ENCODE measurements at places on chromosomes 11 and 22. TPM values are rescaled to one million over a fixed set of nuclear protein-coding genes. Genes with fewer than 3 reads are reported as not detected.

- no peaks in the 10 kb centered on the region for H3K4me1 ChIP-seq
- H3K27ac ChIP-seq = no peak overlapping the region
- H3K4me3 ChIP-seq = no peak overlapping the region
- no peaks in the 10 kb centered on the region for H3K27me3 ChIP-seq
- DNase-seq = no peak
- no peaks in the 10 kb centered on the region for H3K36me3 ChIP-seq
Measured at GRCh38 chr11:38411149-38411548, 1813.1 kb upstream of the RAG2 start.

GRCh38 chr11:62446091-62446490, 27.3 kb downstream of the SCGB1A1 start:
- no peak for DNase-seq
- no peaks in the 10 kb centered on the region for H3K36me3 ChIP-seq
- H3K27ac ChIP-seq = peak overlapping the region; percentile 90

- no peaks in the 10 kb centered on the region for H3K36me3 ChIP-seq
- no peak overlapping the region for H3K4me3 ChIP-seq
- H3K27me3 ChIP-seq = no peaks in the 10 kb centered on the region
- no peaks in the 10 kb centered on the region for H3K4me1 ChIP-seq
Measured at GRCh38 chr11:109971184-109971523, 122.0 kb upstream of the ZC3H12C start.

DNA sequence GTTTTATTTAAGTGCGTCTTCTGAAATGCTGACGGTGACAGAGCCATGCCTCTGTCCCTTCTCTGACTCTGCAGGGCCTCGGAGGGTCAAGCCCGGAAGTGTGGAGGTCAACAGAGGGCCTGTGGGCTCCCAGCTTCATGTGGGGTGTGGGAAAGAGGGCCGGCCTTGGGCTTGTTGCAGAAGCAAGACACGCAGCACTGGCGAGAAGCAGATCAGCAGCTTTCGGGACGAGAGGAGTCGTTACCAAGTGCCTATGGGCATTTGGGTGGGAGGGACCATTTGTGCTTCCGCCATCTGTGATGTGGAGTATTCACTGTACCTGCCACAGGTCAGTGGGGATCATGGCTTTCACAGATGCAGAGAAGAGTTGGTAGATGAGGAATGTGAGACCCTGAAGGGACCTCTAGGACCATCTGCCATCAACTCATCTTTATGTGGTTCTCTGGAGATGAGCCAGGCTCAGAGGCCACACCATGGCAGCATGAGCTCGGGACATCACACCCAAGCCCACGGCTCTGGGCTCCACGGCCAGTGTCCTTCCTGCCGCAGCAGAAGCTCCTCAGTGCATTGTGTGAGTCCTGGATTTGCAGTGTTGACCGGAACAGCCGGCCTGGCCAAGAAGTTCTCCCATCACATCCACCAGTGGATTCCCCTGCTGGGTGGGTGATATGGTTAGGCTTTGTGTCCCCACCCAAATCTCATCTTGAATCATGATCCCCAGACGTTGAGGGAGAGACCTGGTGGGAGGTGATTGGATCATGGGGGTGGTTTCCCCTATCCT, 590.7 kb downstream of the TBC1D22A start:
- no peak overlapping the region for H3K4me3 ChIP-seq
- peak; percentile 40 for DNase-seq
- H3K4me1 ChIP-seq = no peaks in the 10 kb centered on the region
- H3K27ac ChIP-seq = no peak overlapping the region

Gene FDXACB1
- 2.0 TPM for total RNA-seq

- H3K27ac ChIP-seq = no peak overlapping the region
- no peak for DNase-seq
- H3K27me3 ChIP-seq = no peaks in the 10 kb centered on the region
- H3K36me3 ChIP-seq = no peaks in the 10 kb centered on the region
Measured at GRCh38 chr22:46445771-46446420, 91.5 kb downstream of the CELSR1 start.

Gene IGSF22
- 0.39 TPM for total RNA-seq

Gene SLC22A8
- total RNA-seq = not detected

- H3K4me1 ChIP-seq = no peaks in the 10 kb centered on the region
- no peaks in the 10 kb centered on the region for H3K36me3 ChIP-seq
- DNase-seq = no peak
Measured at GRCh38 chr11:129417458-129417857, 41.8 kb downstream of the BARX2 start.

Gene NRXN2
- 1.4 TPM for total RNA-seq

- peaks cover 18% of the 10 kb centered on the region for H3K36me3 ChIP-seq
- no peaks in the 10 kb centered on the region for H3K27me3 ChIP-seq
- DNase-seq = no peak
- H3K27ac ChIP-seq = no peak overlapping the region
Measured at GRCh38 chr11:76005756-76006155, 190.7 kb downstream of the UVRAG start.

GRCh38 chr11:102293873-102294601, 23.2 kb upstream of the BIRC3 start:
- H3K4me1 ChIP-seq = peaks cover 5% of the 10 kb centered on the region
- H3K27ac ChIP-seq = no peak overlapping the region
- no peaks in the 10 kb centered on the region for H3K27me3 ChIP-seq
- H3K4me3 ChIP-seq = no peak overlapping the region
- no peaks in the 10 kb centered on the region for H3K36me3 ChIP-seq

DNA sequence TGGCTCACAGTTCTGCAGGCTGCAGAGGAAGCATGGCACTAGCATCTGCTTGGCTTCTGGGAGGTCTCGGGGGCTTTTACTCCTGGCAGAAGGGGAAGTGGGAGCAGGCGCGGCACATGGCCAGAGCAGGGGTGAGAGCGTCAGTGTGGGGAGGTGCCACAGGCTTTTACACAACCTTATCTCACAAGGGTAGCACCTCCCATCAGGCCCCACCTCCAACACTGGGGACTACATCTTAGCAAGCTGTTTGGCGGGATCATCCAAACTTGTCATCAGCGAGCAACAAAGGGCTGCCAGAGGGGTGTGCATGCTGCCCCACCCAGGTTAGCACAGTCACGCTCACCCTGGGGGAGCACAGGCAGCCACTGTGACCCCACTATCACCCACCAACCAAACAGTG, 18.9 kb upstream of the YPEL1 start:
- no peak overlapping the region for H3K4me3 ChIP-seq
- DNase-seq = peak; percentile 64
- H3K27me3 ChIP-seq = no peaks in the 10 kb centered on the region
- no peaks in the 10 kb centered on the region for H3K4me1 ChIP-seq
- H3K27ac ChIP-seq = no peak overlapping the region

DNA sequence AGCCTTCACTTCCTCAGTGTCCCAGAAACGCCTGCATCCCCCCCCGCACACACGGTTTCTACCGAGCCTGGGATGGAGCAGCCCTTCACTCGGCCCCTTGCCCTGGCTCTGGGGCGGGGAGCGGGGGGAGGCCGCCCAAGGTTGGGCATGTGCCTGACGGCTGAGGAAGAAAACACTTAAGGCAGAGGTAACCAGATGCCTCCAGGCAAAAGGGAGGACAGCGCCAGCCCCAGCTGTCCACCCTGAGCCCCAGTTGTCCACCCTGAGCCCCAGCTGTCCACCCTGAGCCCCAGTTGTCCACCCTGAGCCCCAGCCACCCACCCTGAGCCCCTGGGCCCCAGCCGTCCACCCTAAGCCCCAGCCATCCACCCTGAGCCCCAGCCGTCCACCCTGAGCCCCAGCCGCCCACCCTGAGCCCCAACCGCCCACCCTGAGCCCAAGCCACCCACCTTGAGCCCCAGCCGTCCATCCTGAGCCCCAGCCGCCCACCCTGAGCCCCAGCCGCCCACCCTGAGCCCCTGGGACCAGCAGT, 3.8 kb upstream of the TTLL8 start:
- peaks cover 10% of the 10 kb centered on the region for H3K27me3 ChIP-seq
- H3K36me3 ChIP-seq = no peaks in the 10 kb centered on the region
- DNase-seq = no peak
- peaks cover 15% of the 10 kb centered on the region for H3K4me1 ChIP-seq

- peak overlapping the region; percentile 86 for H3K27ac ChIP-seq
- H3K27me3 ChIP-seq = no peaks in the 10 kb centered on the region
- DNase-seq = no peak
- no peaks in the 10 kb centered on the region for H3K36me3 ChIP-seq
Measured at GRCh38 chr11:115505175-115505574, 960 bp upstream of the CADM1 start.

Gene GRK3
- 9.1 TPM for total RNA-seq

Gene CFAP300
- total RNA-seq = 5.4 TPM

Gene INSC
- total RNA-seq = not detected

Gene APOL3
- total RNA-seq = 13.8 TPM

DNA sequence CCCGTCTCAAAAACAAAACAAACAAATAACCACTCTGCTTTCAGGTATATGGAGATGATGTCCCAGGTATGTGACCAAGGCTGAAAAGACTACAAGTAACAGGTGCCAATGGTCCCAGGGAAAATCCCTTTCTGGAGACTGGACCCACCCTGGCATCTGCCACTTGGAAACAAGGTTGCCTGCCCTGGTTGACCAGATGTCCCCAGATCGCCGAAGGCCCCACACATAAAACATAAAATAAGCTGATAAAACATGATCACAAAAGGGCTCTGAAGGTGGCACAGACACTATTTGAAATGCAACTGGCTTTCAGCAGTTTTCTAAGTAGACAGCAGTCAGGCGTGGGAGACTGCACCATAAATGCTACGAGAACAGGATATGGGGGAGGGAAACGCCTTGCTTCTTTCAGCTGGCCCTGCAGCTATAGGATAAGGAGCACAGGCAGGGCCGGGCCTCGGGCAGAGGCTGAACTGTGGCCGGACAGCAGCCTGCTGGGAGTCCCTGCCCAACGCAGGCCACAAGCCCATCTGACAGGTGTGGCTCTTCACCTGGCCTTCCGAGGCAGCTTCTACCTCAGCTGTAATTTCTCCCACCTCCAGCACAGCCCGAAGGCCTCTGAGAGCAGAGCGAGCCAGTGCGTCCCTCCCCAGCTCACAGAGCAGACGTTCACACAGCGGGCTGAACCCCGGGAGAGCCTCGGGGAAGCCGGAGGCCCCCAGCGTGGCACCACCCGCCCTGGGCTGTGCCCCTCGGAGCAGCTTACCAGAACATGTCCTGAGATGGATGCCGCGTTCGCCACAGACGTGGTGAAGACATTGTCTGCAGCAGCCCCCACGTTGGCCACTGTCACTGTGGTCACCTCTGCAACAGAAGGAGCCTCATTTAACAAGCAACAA, 4.0 kb downstream of the DEAF1 start:
- no peaks in the 10 kb centered on the region for H3K4me1 ChIP-seq
- H3K4me3 ChIP-seq = no peak overlapping the region
- peaks cover 33% of the 10 kb centered on the region for H3K36me3 ChIP-seq
- no peak overlapping the region for H3K27ac ChIP-seq
- H3K27me3 ChIP-seq = no peaks in the 10 kb centered on the region

GRCh38 chr22:42544686-42545085, 9.1 kb upstream of the SERHL2 start:
- DNase-seq = no peak
- H3K36me3 ChIP-seq = no peaks in the 10 kb centered on the region
- H3K27ac ChIP-seq = no peak overlapping the region
- H3K27me3 ChIP-seq = no peaks in the 10 kb centered on the region
- no peaks in the 10 kb centered on the region for H3K4me1 ChIP-seq

DNA sequence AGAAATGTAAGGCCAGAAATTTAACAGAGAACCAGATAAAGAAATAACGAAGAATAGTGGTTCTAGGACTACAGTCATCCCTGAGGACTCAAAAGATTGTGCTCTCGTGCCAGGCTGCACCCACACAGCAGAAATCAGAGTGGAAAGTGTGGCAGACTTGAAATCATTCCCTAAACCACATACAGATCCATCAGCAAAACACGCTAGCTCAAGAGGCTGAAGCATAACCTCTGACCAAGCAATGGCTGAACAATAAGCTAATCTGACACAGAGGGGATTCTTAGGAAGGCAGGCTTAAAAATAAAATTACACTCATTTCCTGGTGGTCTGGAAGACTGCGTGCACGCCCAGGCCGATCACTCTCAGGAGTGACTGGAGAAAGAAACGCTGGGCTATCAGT, 19.0 kb downstream of the NCF4 start:
- H3K27me3 ChIP-seq = no peaks in the 10 kb centered on the region
- DNase-seq = no peak
- H3K36me3 ChIP-seq = no peaks in the 10 kb centered on the region
- no peaks in the 10 kb centered on the region for H3K4me1 ChIP-seq

DNA sequence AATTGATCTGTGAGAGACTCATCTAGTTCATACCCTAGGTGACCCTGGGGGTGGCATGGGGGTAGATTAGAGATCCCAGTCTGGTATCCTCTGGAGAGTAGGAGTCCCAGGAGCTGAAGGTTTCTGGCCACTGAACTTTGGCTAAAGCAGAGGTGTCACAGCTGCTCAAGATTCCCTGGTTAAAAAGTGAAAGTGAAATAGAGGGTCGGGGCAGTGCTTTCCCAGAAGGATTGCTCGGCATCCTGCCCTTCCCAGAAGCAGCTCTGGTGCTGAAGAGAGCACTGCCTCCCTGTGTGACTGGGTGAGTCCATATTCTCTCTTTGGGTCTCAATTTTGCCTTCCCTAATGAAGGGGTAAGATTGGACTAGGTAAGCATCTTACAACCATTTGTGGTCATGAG, 653 bp downstream of the IL18BP start:
- H3K27me3 ChIP-seq = no peaks in the 10 kb centered on the region
- no peak for DNase-seq
- no peaks in the 10 kb centered on the region for H3K4me1 ChIP-seq
- peaks cover 25% of the 10 kb centered on the region for H3K36me3 ChIP-seq

- H3K36me3 ChIP-seq = no peaks in the 10 kb centered on the region
- no peak overlapping the region for H3K27ac ChIP-seq
- DNase-seq = no peak
- H3K4me1 ChIP-seq = no peaks in the 10 kb centered on the region
Measured at GRCh38 chr11:66407651-66408050, 13.2 kb upstream of the NPAS4 start.

Gene CAT
- 108 TPM for total RNA-seq

- H3K27ac ChIP-seq = peak overlapping the region; percentile 24
- no peak for DNase-seq
- no peaks in the 10 kb centered on the region for H3K36me3 ChIP-seq
- H3K4me1 ChIP-seq = no peaks in the 10 kb centered on the region
- H3K4me3 ChIP-seq = no peak overlapping the region
- no peaks in the 10 kb centered on the region for H3K27me3 ChIP-seq
Measured at GRCh38 chr11:123188508-123189165, 6.4 kb downstream of the CLMP start.

DNA sequence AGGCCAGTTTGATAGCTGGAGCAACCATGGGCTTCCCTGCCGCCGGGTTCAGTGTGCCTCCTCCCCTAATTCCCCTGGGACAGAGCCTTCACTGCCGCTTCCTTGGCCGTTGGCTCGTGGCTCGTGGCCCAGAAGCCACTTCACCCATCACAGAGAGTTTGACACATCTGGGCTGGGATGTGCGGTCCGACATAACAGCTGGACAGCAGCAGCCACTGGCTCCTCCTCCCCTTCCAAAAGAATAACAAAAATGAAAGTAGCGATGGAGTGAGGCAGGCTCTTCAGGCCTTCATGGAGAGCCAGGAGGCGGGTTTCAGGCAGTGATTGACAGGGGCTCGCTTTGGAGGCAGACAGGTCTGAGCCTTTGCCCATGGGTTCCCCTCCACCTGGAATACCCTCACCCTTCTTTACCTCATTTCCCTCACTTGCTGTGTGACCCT, 8.2 kb downstream of the CREB3L1 start:
- DNase-seq = no peak
- no peaks in the 10 kb centered on the region for H3K4me1 ChIP-seq
- H3K27me3 ChIP-seq = no peaks in the 10 kb centered on the region
- H3K4me3 ChIP-seq = no peak overlapping the region

GRCh38 chr11:2157294-2158040, 3.5 kb downstream of the INS start:
- H3K27me3 ChIP-seq = no peaks in the 10 kb centered on the region
- no peaks in the 10 kb centered on the region for H3K36me3 ChIP-seq
- no peak overlapping the region for H3K27ac ChIP-seq
- no peak overlapping the region for H3K4me3 ChIP-seq
